ENCODE measurements at places on chromosomes 5 and 9.
A peak's percentile ranks its signal among the peaks of the same experiment; 100 is the strongest.

DNA sequence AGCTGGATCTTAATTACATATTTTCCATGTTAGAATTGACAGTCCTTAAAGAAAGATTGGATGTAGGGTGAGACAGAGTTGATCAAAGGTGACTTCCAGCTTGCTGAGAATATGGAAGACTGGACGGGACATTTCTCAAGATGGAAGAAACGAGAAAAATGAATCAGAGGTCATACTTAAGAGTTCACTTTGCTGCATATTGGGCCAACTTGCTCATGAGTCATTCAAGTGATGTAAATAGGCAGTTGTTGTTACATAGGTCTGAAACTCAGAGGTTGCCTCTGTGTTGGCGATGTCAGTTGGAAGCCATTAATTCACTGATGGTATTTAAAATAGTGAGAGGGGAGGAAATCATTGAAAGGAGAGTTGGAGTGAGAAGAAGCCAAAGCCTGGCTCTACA lies 132.8 kb downstream of the CD180 start:
- DNase-seq, result no peak

GRCh38 chr9:108606401-108606800 lies 249.4 kb downstream of the ACTL7B start:
- DNase-seq, result no peak

GRCh38 chr9:98791608-98792490 lies 4.5 kb downstream of the ANKS6 start:
- DNase-seq, result no peak

DNA sequence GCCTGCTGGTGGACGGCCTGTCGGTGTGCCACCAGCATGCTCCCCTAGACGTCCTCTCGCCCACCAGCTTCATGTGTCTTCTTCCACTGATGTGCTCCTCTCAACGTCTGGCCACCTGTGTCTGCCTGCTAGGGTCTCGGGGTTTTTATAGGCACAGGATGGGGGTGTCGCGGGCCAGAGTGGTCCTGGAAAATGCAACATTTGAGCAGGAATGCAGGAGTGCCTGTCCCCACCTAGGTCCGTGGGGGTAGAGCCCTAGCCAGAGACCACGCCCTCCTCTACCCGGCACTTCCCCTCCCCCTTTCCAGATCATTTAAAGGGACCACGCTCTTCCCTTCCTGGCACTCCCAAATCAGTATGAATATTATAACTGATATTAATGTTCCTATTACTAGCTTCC lies 48.0 kb upstream of the OSMR start:
- no peak for DNase-seq

GRCh38 chr9:129885018-129885669 lies 49.9 kb downstream of the USP20 start:
- peak; percentile 70 for DNase-seq

DNA sequence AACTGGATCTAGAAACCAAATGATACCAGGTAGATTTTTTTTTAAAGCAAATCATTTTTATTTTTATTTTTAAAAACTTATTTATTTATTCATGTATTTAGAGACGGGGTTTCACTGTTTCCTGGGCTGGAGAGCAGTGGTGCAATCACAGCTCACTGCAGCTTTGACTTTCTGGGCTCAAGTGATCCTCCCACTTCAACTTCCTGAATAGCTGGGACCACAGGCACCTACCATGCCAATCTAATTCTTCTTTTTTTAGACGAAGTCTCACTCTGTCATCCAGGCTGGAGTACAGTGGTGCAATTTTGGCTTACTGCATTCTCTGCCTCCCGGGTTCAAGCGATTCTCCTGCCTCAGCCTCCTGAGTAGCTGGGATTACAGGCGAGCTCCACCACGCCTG lies 41.3 kb upstream of the CDK20 start:
- DNase-seq, result no peak

DNA sequence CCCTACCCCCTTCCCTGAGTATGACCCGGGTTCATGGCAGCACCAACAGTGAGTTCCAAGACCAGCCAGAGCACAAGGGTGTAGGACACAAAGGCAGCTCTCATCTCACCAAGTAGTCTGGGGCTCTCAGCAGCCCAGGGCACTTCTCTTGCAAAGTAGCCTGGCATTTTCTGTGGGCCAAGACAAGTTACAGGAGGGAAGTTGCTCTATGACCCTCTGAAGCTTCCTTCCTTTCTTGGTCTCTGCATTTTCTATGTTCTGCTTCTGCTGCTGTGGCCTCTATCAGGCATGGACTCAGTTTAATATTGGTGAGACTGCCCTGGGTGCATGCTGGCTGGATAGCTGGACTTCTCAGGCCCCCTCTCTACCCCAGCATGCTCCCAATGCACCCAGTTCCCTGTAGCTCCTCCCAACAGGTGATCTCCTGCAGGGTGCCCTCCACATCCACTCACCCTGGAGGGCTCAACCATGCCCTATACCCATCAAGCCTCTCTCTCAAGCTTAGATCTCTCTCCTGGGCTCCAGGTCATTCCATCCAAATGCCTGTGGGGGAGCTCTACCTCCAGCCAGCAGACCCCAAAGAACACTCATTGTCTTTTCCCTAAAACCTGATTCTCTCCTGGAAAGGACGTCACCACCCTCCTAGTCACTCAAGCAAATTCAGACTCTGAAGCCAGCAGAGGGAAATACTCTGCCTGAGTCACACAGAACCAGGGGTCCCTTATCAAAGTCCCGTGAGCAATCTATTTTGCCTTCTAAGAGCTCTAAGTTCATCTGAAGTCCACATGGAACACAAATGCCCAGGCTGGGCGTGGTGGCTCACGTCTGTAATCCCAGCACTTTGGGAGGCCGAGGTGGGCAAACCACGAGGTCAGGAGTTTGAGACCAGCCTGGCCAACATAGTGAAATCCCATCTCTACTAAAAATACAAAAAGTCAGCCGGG lies 13.8 kb downstream of the TBC1D2 start:
- no peak for DNase-seq

DNA sequence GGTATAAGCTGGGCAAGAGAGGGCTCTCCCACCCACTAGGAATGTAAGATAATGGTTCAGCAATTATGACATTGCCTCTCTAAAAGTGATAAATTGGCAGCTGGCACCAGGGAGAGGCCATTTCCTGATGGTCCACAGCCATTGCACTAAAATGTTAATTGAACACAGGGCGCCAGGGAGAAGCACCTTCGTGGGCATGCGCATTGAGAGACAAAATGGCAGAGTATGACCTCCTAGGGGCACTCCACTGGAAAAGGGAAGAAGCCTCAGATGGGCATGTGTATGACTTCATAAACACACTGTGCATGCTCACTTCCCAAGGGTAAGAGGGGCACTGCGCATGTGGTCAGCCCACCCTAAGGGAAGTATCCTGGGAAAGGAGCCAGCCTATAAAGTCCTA lies 419.2 kb downstream of the AGTPBP1 start:
- no peak for DNase-seq

GRCh38 chr9:135053133-135053532 lies 34.3 kb upstream of the OLFM1 start:
- DNase-seq, result no peak

- no peak for DNase-seq
Measured at GRCh38 chr5:95725071-95725820, 5.9 kb upstream of the RHOBTB3 start.

- no peak for DNase-seq
Measured at GRCh38 chr9:100229136-100229535, 123.6 kb downstream of the TEX10 start.

DNA sequence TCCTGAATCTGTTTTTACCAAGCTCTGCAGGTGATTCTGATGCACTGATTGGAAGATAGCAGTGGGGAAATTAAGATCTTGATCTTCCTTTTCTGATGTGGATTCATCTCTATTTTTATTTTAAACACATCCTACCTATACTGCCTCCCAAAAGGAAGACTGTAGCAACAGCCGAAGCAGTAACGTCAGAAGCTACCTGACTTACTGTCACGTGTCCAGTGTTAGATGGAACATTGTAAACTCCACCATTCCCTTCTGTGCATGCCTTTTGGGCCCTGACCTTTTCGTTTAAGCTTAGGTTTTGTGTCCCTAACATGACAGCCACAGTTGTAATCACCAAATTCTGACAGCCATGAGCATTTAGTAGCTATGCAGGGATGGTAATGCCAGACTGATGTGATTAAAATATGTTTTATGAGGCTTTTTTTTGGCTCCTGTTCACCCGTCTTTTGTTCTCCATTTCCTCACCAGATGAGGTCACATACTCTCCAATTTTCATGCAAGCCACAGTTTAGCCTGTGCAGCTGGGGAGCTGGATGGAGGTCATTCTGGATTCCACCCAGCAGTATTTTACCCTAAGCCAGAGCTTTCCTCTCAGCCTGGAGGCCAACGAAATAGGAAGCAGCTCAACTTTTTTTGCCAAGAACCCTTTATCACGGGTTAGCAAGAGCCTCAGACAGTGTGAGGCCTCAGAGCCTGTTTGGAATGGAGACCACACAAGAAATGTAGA lies 15.6 kb upstream of the FOXD1 start:
- DNase-seq, result no peak

GRCh38 chr5:38638656-38639055 lies 82.2 kb upstream of the LIFR start:
- DNase-seq, result no peak

DNA sequence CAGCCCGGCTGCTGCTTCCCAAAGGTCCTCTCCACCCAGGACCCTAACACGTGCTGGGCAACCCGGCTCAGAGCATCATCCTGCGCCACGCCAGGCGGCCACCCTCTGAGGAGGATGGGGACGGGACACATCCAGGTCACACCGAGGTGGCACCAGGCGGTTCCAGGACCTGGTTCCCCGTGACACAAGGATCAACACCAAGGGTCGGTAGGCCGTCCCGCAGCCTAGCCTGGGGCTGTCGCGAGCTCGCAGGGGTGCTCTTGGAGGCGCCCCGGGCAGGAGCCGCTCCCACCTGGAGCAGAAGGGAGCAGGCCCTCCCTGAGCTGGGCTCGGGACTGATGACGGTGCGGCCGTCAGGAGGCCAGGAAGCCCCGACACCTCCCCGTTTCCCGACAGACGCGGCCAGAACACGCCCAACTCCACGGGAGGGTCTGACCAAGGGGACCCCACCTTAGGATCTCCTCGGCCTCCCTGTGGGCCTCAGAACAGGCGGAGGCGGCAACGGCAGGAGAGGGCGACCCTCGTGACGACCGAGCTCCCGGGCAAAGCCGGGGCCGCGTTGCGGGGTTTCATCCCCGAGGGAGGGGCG lies 6.3 kb downstream of the EXD3 start:
- no peak for DNase-seq

- no peak for DNase-seq
Measured at GRCh38 chr5:145701404-145701803, 133.7 kb downstream of the PRELID2 start.

GRCh38 chr5:30849931-30850710 lies 343.4 kb upstream of the CDH6 start:
- no peak for DNase-seq

GRCh38 chr5:147939431-147940114 lies 33.2 kb upstream of the C5orf46 start:
- no peak for DNase-seq

DNA sequence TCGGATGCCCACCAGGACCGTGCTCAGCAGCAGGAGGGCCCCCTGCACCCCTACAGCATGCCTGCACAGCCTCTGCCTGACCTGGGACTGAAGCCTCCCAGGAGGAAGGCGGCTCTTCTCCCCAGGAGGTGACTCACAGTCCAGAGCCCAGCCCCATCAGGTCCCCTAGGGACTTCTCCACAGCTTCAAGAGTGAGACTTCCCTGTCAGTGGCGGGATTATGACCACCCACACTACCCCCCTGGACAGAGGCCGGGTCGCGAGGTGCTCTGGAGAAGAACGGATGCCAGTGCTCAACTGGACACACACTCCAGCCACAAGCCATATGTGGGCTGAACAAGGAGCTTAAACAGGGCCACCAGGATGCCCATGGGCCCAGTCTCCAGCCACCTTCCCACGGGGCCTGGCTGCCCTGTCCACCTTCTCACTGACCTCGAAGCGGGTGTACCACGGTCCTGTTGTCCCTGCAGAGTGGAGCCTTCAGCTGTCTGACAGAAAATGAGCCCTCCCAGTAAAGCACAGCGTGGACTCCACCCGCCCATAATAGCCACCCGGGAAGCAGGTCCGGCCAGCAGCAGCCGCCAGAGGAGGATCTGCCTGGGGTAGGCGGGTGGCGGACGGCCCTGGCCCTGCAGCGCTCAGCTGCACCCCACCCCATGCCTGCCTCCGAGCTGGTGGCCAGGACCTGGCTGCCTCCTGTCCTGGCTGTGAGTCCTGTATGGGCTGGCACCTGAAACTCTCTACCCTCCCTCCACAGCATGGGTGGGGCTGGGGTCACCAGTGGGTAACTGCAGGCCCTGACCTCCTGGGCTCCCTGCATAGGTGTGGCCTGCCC lies 54.7 kb downstream of the SEMA4D start:
- DNase-seq, result no peak
